ENCODE measurements at places on chromosomes 12 and 14.
A peak's percentile ranks its signal among the peaks of the same experiment; 100 is the strongest.

DNA sequence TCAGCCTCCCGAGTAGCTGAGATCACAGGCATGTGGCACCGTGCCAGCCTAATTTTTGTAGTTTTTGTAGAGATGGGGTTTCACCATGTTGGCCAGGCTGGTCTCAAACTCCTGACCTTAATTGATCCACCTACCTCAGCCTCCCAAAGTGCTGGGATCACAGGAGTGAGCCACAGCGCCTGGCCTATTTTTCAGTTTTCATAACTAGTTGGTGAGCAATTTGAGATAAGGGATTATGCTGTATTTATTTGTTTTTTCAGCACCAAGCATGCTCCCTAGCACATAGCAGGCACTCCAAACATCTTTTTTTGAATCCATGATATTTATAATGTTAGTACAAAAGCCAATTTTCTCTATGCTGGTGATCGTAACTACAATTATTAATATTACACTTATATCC lies 541.2 kb downstream of the SNAPC1 start:
- no peak for DNase-seq

DNA sequence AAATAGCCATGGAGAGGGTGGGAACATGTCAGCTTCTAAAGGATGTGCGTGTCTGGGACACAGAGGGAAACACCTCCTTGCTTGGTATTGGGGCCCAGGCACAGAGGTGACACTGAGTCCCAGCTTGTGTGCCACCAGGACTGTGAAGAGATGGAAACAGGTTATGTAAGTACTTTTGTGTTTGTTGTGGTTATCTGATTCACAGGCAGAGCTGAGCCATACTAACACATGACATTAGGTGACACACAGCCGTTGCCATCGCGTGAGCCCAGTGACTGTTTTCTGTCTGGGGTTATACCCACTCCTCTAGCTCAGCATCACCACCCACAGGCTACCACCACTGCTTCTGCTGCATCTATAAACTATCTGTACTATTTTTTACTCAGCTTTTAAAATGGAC lies 12.1 kb upstream of the FLVCR2 start:
- DNase-seq = peak; percentile 69

DNA sequence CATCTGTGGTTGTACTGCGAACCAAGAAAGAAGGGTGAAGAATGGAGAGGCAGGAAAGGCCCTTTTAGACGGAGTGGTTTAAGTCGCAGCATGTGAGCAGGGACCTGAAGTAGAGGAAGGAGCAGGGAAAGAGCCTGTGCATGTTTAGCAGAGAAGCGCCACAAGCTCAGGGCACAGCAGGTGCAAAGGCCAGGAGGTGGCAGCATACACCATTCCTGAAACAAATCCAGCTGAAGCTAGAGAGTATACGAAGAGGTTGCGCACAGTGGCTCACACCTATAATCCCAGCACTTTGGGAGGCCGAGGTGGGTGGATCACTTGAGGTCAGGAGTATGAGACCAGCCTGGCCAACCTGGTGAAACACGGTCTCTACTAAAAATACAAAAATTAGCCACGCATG lies 49.9 kb downstream of the HELB start:
- DNase-seq = no peak

DNA sequence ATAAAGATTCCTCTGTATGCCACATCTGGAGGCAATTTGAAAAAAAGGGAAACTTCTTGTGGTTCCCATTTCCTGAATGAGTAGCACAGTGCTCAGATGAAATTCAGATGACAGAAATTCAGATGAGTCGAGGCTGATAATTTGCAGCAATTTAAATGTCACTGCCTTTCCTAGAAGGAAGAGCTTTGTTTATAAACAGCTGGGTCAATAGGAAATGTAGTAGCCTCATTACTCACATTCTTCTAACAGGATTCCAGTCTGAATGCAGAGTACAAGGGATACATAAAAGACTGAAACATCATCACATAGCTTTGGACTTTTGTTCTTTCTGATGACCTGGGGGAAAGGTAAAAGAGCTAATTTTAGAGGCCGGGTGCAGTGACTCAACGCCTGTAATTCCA lies 11.3 kb upstream of the DACT1 start:
- no peak for DNase-seq

DNA sequence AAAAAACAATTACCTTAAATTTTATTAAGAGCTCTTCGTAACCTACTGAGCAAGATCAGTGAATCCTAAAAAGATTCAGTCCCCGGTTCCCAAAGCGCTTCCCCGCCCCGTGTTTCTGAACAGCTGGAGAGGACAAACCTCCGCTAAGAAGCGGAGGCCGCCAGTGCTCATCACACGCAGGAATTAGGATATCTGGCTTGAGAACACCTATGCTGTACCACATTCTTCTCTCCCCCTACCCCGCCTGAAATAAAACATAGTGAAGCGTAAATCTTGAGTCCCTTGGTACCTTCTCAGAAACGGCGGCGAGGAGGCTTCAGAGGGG lies 774 bp upstream of the WDR20 start:
- no peak for DNase-seq

- DNase-seq = no peak
Observed at GRCh38 chr14:20971705-20972021, 16.4 kb downstream of the RNASE2 start.

GRCh38 chr12:114866331-114866730 lies 182.4 kb upstream of the TBX3 start:
- DNase-seq = no peak

- DNase-seq = no peak
Observed at GRCh38 chr14:69483765-69484443, 624 bp upstream of the PLEKHD1 start.

Data from central memory CD4-positive, alpha-beta T cell (primary cell).